ENCODE measurements at places on chromosomes 1 and 21.

GRCh38 chr1:107575226-107575625 is 389.8 kb downstream of the VAV3 start:
- DNase-seq: no peak

DNA sequence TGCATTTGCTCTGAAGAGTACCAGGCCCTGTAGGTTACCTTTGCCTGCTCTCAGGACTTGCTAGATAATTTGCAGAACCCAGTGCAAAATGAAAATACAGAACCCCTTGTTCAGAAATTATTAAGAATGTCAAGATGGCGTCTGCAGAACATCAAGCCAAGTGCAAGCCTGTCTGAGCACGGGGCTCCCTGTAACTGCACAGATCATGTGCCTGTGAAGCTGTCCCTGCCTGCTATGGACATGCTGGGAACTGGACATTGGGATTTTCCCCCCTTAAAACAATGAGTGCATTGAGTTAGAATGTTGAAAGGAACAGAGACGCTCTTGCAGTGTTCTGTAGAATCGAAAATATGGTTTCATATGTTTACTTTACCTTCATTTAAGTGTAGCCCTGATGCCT is 2.9 kb downstream of the CLDN14 start:
- DNase-seq: no peak

- no peak for DNase-seq
Observed at GRCh38 chr1:40847023-40847745, 15.0 kb downstream of the CITED4 start.

GRCh38 chr21:38159355-38159754 is 97.4 kb upstream of the KCNJ15 start:
- DNase-seq: no peak

- no peak for DNase-seq
Observed at GRCh38 chr1:57024855-57025254, 59.0 kb upstream of the C8B start.

DNA sequence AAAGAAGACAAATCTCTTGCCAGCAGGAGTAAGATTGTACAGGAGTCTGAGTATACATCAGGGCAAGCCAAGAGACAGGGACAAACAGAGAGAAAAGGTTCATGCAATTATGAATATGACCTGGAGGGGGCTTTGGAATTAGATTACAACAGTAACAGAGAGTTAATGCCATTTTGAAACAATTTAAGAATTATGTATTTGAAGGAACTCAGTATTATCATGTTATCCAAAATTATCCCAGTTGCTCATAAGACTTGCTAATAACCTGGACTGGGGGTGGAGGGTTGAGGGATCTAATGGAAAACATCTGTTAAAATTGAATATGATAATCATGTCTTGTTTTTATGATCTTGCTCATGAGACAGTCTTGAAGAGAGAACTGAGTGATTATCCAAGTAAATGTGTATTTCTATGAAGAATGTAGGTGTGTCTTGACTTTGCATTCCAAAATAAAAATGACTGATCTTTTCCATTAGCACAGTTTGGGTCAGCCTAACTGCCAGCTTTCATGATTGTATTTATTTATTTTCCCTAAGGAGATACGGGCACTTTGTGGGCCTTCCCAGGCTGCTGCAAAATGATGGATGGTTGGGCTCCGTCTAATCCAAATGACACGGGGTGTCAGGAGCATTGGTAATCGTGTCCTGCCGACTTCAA is 117.7 kb downstream of the ERG start:
- no peak for DNase-seq

DNA sequence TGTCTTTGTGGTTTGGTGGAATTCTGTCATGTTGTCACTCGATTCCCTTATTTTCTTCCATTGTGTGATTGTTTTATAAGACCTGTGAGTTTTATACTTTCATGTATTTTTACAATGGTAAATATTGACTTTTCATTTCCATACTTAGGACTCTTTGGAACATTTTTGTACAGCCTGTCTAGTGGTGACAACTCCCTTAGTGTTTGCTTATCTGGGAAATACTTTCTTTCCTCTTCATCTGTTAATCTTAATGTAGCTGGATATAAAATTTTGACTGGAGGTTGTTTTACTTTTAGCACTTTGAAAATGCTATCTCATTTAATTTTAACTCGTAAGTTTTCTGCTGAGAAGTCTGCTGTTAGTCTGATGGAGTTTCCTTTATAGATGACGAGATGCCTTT is 310.5 kb downstream of the NUF2 start:
- no peak for DNase-seq

- DNase-seq: no peak
Observed at GRCh38 chr1:3531928-3532327, 77.5 kb downstream of the ARHGEF16 start.

DNA sequence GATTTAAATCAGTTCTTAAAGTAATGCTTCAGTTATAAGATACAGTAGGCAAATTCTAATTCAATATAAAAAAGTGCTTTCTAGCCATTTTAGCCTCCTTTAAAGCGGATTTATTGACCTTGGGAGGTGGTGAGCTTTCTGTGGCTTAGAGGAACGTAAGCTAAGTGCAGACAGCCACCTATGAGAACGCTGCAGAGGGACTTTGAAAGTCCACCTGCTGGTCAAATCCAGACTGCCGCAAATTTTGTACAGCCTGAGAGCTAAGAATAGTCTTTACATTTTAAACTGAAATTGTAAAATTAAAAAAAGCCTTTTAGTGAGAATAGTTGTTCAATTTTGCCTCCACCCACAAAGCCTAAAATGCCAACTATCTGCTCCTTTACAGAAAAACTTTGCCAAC is 67.0 kb upstream of the SSX2IP start:
- DNase-seq: no peak

DNA sequence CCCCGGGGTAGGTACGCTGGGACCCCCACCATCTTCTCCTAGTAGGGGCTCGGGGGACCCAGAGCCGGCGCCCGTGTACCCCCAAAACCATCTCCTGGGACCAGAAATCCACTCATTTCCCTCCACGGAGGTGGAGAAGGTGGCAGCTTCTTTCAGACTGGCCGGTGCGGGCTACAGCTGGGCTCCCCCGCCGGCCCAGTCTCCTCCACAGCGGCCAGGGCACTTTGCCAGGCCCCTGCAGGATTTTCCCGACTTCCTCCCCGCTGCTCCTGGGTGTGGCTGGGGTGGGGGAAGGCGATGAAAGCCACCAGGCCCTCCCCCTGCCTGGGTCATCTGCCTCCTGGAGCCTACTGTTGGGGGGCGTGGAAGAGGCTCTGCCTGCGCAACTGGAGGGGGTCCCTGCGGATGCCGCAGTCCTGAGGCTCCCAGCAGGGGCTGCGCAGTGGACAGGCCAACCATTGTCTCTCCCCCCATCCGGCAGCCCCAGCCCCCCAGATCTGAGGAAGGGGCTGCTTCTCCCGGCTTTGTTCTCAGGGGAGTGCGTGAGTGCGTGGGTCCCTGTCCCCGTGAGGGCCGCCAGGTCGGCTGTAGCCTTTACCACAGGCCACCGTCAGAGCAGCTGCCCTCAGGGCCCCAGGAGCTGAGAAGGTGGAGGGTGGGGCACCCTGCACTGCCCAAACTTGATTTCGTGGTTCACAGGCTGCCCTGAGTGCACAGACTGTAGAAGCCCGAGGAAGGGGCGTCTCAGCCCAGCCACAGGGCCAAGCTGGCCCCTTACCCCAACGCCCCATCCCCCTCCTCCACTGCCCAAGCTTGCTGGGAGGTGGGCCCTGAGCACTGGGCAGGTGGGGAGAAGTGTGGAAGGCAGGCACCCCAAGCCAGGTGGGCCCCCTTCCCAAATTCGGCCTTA is 1.3 kb downstream of the AGRN start:
- DNase-seq: peak; percentile 37

GRCh38 chr1:48776393-48777218 is at the start of gene BEND5:
BEND5 (minus strand) TSS chr1:48776891; CDS start chr1:48776831, 60 bp downstream.
- peak; percentile 86 for DNase-seq

GRCh38 chr1:221672239-221672645 is 69.6 kb downstream of the DUSP10 start:
- no peak for DNase-seq

DNA sequence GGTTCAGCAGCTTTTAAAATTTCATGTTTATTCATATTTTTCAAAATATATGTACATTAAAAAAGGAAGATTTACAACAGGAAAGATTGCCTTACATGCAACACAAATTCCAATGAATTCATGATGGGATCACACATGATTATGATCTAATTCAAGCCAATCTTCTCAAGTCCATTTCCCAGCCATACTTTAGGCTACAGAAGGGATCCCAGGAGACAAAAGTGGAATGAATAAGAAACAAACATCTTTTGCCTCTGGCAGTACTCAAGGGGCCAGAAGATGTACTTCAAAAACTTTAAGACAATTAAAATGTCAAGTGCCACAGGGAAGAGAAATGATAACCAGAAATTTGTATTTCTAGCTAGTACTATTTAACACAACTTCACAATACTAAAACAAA is 10.2 kb upstream of the SH2D5 start:
- DNase-seq: no peak
